ENCODE measurements at places on chromosomes 5 and 9.

DNA sequence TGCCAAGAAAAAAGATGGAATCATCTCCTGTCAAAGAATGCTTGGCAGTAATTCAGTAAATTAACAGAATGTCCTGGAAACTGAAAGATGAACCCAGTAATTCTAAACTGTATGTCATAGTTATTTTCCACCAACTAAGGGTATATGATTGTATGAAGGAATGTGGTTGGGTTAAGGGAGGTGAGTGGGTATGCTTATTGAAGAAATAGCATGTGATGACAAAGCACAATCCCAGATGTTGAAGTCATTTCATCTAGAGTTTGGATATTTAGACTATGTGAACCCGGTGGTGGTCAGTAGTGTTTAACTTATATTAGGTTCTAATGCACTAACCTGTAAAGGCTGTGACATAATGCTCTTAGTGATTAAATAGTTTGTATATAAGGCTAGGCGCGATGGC, 87.3 kb downstream of the CDKN2A start:
- H3K27ac ChIP-seq: no peak overlapping the region
- no peaks in the 10 kb centered on the region for H3K4me1 ChIP-seq
- peaks cover 10% of the 10 kb centered on the region for H3K36me3 ChIP-seq
- no peak for DNase-seq
- H3K4me3 ChIP-seq: no peak overlapping the region
- no peaks in the 10 kb centered on the region for H3K27me3 ChIP-seq

DNA sequence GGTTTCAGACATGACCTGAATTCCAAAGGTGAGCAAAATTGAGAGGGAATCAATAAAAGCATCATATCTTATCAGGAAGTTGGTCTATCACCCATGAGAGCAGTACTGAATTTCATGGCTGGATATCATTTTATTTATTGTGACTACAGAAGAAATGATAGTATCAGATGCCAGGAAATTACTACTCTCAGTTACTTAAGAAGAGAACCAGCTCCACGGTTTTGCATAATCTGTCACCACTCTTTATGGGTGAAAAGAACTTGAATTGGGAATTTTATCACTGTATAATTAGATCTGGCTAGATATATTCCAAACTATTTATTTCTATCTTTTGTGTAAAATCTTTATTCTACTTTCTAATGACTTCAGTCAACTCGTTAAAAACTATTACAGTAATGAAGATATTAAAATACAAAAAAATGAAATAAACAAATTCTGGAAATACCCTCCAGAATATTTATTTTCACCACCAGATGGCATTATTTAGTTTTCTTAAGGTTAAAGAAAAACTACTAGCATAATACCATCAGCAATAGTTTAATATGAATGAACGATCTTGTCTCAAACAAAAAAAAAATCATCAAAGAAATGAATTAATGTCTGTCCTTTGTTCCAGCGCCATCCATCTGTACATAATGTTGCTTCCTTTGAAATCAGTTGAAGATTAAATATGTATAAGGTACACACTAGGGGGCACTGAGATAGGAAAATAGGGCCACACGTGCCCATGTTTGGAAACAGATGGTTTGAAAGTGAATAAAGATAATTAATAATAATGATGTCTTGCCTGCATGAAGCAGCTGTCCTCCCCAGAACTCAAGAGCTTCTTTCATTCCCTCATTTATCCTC, 84.7 kb upstream of the SLCO6A1 start:
- no peaks in the 10 kb centered on the region for H3K4me1 ChIP-seq
- H3K36me3 ChIP-seq: no peaks in the 10 kb centered on the region
- H3K4me3 ChIP-seq: no peak overlapping the region
- H3K27ac ChIP-seq: no peak overlapping the region
- no peaks in the 10 kb centered on the region for H3K27me3 ChIP-seq

DNA sequence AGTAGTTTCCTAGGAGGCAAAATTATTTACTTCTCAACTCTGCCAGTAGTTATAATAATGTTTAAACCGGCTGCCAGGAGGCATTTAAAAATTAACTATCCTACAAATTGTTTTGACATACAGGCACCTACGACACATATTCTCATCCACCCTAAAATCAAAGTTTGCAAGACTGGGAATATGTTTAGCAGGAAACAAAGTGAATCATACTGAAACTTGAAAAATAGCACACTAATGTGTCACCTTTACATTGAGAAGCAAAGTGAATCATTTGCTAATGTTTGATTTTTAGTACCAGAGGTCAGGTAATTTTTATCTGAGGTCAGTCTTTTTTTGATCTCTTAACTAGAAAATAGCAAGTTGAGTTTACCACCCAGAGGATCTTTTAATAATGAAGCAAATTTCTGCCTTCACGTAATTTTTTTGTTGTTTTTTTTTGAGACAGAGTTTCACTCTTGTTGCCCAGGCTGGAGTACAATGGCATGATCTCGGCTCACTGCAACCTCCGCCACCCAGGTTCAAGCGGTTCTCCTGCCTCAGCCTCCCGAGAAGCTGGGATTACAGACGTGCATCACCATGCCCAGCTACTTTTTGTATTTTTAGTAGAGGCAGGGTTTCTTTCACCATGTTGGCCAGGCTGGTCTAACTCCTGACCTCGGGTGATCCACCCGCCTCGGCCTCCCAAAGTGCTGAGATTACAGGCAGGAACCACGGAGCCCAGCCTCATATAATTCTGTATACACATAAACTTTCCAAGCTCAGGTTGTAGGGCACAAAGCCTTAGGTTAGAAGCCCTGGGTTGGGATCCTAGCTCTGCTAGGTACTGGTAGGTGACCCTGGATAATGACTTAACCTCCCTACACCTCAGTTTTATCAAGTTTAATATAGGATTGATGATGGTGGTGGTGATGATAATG, 124.3 kb downstream of the UGCG start:
- H3K4me3 ChIP-seq: no peak overlapping the region
- no peak overlapping the region for H3K27ac ChIP-seq
- H3K36me3 ChIP-seq: no peaks in the 10 kb centered on the region
- H3K4me1 ChIP-seq: no peaks in the 10 kb centered on the region
- no peaks in the 10 kb centered on the region for H3K27me3 ChIP-seq

DNA sequence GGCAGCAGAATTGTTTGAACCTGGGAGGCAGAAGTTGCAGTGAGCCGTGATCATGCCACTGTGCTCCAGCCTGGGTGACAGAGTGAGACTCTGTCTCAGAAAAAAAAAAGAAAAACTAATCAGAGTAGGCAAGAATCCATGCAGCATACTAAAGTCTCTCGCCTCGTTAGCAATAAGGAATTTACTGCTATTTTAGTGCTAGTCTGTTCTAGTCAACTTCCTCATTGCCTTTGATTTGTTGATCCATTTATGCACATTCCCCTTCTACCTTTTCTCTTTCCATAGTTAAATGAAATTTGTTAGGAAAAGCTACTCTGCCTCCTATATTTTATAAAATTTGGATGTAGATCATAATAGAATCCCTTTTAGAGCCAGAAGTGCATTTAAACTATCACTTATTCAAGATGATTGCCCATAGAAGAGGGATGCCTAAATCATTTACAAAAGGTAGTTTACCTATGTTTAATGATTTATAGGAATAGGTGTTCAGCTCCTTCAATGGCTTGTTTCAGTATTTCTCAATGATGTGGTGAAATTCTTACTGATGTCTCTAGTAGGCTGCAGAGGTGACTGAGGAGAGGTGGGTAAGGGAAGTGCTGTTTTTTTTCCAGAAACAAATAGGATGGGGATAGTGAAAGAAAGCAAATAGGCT, 1.9 kb downstream of the LRRC19 start:
- no peak overlapping the region for H3K4me3 ChIP-seq
- no peaks in the 10 kb centered on the region for H3K4me1 ChIP-seq
- no peak for DNase-seq
- H3K27ac ChIP-seq: no peak overlapping the region
- H3K27me3 ChIP-seq: no peaks in the 10 kb centered on the region

DNA sequence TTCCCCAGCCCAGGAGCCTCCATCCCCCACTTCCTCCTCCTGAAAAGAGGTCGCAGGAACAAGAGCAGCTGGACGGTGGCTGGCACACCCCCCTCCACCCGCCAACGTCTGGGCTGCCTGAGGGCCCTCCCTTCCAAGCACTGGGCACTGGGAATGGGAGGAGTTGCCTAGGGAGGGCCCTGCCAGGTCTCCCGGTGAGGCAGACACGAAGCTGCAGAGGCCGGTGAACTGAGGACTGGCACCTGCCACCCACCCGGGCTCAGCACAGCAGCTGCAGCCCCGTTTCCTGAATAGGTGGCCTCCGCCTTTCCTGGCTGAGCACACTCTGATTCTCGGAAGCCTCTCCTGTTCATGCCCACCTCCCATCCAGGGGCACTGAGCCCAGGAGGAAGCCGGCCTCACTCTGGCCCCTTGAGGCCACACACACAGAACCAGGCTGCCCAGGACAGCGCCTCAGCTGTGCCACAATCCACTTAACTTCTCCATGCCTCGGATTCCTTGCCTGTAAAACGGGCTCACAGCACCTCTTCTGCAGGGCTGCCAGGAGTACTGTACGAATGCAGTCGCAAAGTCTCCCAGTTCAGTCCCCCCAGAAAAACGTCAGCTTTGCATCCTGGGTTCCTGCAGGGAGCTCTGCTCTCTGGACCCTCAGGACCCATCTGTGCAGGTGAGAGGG, 1.3 kb downstream of the NPDC1 start:
- no peak overlapping the region for H3K27ac ChIP-seq
- peaks cover 12% of the 10 kb centered on the region for H3K4me1 ChIP-seq

- H3K27me3 ChIP-seq: no peaks in the 10 kb centered on the region
- no peak for DNase-seq
- H3K36me3 ChIP-seq: no peaks in the 10 kb centered on the region
- no peak overlapping the region for H3K4me3 ChIP-seq
Observed at GRCh38 chr9:99911600-99911999, 5.1 kb downstream of the STX17 start.

DNA sequence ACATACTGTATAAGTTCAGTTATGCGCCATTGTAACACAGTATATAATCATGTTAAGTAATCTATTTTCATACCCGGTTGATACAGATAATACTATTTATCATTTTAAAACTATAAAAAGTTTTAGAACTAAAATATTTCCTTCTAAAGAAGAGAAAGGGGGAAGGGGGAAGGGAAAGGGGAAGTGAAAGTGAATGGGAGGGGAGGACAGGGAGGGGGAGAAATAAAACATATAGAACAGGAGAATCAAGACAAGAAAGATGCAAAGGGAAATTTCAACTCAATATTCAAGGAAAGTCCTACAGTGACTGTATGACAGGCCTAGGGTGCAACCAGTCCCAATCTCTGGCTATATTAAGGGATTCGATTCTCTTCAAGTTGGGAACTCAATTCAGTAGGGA, 1278.8 kb downstream of the MAT2B start:
- no peak for DNase-seq
- no peaks in the 10 kb centered on the region for H3K36me3 ChIP-seq
- H3K27me3 ChIP-seq: no peaks in the 10 kb centered on the region
- H3K4me3 ChIP-seq: no peak overlapping the region
- no peaks in the 10 kb centered on the region for H3K4me1 ChIP-seq
- no peak overlapping the region for H3K27ac ChIP-seq

DNA sequence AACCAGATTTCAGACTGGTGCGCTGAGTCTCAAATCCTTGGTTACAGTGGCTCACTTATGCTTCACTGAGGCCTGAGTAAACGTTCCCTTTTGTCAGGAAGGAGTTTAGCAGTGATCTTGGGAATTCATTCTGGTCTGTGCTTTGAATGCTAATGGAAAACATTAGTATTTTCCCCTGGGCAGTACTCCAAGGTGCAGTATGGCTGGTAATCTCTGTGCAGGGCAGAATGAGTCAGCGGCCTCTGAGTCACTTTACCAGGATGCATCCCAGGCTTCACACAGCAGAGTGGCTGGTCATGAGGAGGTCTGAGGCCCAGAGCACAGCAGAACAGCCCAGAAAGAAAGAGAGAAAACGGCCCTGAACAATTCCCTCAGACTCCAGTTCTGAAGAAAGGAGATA, 54.0 kb downstream of the PCA3 start:
- no peak for DNase-seq
- H3K27me3 ChIP-seq: no peaks in the 10 kb centered on the region
- no peaks in the 10 kb centered on the region for H3K4me1 ChIP-seq
- H3K27ac ChIP-seq: no peak overlapping the region
- no peak overlapping the region for H3K4me3 ChIP-seq

DNA sequence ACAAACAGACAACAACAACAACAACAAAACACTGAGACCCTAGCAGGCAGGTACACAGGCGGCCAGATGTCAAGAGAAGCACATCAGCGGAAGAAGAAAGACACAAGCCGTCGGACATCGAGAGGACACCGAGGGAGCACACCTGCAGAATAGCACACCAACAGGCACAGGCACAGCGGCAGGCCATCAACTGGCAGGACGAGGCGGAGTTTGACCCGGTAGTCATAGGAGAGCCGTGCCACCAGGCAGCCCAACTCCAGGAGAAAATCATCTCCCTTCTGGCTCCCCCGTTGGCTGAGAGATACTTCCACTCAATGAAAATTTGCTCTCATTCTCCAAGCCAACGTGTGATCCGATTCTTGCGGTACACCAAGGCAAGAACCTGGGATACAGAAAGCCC, 352.1 kb upstream of the IZUMO3 start:
- H3K4me1 ChIP-seq: no peaks in the 10 kb centered on the region
- no peaks in the 10 kb centered on the region for H3K27me3 ChIP-seq
- no peak overlapping the region for H3K27ac ChIP-seq
- no peak overlapping the region for H3K4me3 ChIP-seq
- no peaks in the 10 kb centered on the region for H3K36me3 ChIP-seq

DNA sequence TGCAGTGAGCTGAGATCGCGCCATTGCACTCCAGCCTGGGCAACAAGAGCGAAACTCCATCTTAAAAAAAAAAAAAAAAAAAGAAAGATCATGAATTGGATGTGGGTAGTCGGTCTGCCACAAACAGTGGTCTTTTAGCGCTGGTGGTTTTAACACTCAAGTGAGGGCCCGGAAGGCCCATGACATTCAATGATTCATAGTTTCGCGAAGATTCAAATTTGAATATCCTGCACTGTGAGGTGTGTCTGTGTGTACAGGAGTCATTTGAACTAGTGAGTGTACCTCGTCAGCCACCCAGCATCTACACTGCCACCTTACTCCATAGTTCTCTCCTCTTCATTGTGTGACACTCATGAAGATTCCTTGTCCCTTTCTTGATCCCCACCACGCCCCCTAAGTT, 41.3 kb downstream of the CFAP77 start:
- no peak overlapping the region for H3K4me3 ChIP-seq
- H3K36me3 ChIP-seq: no peaks in the 10 kb centered on the region
- no peak for DNase-seq
- H3K4me1 ChIP-seq: no peaks in the 10 kb centered on the region

DNA sequence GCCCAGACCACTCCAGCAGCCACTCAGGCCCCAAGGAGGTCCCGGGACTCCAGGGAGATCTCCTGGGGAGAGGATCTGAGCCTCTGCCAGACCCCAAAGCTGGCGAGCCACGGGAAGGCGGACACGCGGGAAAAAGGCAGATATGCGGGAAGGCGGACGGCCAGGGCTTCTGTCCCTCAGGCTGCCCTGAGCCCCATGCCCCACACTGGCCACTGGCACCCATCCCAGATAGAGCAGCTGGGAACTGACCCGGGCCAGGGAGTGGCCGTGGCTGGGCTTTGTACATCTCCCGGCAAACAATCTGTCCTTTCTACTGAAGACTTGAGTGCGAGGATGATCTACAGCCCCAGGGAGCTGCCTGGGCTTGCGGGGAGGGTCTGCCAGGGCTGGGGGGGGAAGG, 21.1 kb upstream of the NOTCH1 start:
- no peak overlapping the region for H3K4me3 ChIP-seq
- H3K27me3 ChIP-seq: no peaks in the 10 kb centered on the region
- no peaks in the 10 kb centered on the region for H3K36me3 ChIP-seq

GRCh38 chr5:9922719-9923118, 292.6 kb upstream of the TAS2R1 start:
- H3K4me1 ChIP-seq: no peaks in the 10 kb centered on the region
- H3K27me3 ChIP-seq: no peaks in the 10 kb centered on the region
- DNase-seq: no peak
- H3K4me3 ChIP-seq: no peak overlapping the region
- H3K27ac ChIP-seq: no peak overlapping the region
